ENCODE measurements at places on chromosomes 7 and 10.

DNA sequence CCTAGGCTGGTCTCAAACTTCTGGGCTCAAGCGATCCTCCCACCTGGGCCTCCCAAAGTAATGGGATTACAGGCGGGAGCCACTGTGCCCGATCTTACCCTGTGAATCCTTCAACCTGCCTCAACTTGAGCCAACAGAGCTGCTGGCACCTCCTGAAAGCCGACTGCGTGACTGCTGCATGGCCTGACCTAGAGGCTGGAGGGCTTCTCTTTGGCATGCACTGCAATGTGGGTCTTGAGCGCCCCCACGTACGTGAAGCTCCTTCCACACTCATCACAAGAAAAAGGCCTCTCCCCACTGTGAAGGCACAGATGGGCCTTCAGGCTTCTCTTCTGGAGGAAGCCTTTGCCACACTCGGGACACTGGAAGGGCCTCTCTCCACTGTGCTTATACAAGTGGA is 12.9 kb upstream of the ZNF786 start:
- DNase-seq: no peak

DNA sequence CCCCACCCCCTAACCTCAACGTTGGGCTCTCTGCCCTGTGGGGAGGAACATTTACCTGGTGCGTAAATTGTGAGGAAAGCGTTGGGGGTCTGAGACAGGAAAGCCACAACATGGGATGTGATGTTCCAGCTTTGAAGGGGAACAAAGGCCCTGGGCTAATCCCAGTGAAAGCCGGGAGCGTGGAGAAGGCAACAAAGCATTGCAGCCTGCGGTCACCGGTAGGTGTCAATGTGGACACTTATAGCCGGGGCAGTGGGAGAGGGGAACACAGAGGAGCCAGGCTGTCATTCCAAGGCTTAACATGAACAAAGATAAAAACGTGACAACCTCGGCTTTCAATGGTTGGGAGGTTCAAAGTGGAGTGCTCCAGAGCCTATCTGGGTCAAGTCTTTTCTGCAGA is 12.7 kb downstream of the PTF1A start:
- no peak for DNase-seq

DNA sequence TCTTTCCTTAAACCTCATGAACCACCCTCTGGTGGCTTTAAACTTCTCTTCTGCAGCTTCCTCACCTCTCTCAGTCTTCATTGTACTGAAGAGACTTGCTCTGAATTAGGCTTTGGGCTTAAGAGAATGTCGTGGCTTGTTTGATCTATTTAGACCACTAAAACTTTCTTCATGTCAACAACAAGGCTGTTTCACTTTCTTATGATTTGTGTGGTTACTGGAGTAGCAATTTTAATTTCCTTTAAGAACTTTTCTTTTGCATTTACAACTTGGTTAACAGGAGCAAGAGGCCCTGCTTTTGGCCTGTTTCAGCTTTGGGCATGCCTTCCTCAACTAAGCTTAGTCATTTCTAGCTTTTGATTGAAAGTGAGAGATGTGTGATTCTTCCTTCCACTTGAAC is 38.1 kb upstream of the CDHR3 start:
- no peak for DNase-seq

- no peak for DNase-seq
These were observed 16.6 kb downstream of the STMP1 start for GRCh38 chr7:135678612-135679575.
